Activated CD4-positive, alpha-beta T cell treated with anti-CD3 and anti-CD28 coated beads, Interleukin-2, amount 50 U/mL, for 48 hours (primary cell): ENCODE measurements at places on chromosomes 3 and 15.
A peak's percentile ranks its signal among the peaks of the same experiment; 100 is the strongest.

GRCh38 chr3:33146791-33147445 is 33.1 kb downstream of the CRTAP start:
- no peak for DNase-seq

- peak; percentile 16 for DNase-seq
These were observed 8.4 kb downstream of the ITGB5 start for GRCh38 chr3:124878561-124879336.

DNA sequence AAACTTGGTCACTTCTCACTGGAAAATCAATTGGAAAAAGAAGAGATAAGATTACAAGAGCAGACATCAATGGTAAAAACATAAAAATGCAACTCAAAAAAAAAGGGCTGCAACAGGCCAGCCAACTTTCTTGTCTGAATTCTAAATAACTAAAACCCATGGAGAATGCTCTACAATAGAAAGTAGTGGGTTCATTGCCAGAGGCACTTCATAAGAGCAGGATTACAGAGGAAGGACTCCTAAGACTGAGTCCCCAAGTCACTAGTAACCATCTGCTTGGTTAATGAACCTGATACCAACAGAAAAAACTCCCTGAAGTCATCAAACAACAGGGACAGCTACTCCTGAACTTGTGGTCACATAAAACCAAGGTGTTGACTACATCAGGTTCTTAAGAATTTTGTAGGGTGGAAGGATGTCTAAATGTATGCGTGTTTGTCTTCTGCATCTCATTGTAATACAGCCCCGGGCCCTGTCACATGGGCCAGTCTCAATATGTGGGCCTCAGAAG is 148.6 kb downstream of the IMPG2 start:
- DNase-seq = peak; percentile 1

GRCh38 chr15:100642213-100642949 is 40.0 kb downstream of the ASB7 start:
- DNase-seq = no peak

- DNase-seq = no peak
These were observed 14.0 kb upstream of the SSUH2 start for GRCh38 chr3:8658306-8659212.

- DNase-seq = no peak
These were observed 9.1 kb upstream of the IRAK2 start for GRCh38 chr3:10155658-10156057.

- DNase-seq = no peak
These were observed 3.1 kb downstream of the SEMA3G start for GRCh38 chr3:52441772-52442332.

- peak; percentile 78 for DNase-seq
These were observed 23.7 kb upstream of the RNU6-1 start for GRCh38 chr15:67863442-67863987.

GRCh38 chr15:28915935-28916334 is 30.2 kb downstream of the APBA2 start:
- DNase-seq = no peak
